SW 1271 (cell line): ENCODE measurements at places on chromosomes 3 and 15.

DNA sequence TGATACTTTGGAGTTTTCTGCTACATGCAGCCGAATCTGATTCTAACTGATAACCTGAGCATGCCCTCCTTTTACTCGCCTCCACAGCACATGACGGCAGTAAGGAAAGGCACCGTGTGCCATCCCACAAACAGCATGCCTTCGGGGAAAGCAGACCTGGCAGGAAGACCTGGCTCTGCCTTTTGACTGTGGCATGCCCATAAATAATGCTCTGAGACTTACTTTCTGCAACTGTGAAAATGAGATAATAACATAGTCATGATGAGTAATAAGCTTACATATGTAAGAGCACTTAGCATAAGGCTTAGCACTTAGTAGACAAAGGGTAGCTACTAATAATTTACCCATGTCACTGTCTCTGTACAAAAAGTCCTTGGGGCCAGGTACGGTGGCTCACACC is 32.9 kb downstream of the MTHFS start:
- DNase-seq = no peak

- no peak for DNase-seq
Measured at GRCh38 chr3:13124631-13125030, 51.4 kb upstream of the IQSEC1 start.

DNA sequence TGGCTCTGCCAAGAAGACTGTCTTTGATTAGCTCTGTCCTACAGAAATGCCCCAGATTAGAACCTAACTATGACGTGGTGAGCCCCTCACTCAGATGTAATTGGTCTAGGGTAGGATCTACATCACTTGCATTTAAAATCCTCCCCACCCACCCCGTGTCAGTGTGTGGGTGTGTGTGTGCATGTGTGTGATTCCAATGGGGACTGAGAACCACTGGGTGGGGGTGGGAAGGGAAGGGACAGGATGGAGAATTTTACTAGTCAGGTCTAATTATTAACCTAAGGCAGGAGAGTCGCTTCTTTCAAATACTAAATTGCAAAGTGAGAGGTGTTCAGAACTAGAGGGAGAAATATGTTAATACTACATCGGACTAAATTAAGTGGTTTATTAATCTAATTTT is 91.7 kb downstream of the TBL1XR1 start:
- no peak for DNase-seq

DNA sequence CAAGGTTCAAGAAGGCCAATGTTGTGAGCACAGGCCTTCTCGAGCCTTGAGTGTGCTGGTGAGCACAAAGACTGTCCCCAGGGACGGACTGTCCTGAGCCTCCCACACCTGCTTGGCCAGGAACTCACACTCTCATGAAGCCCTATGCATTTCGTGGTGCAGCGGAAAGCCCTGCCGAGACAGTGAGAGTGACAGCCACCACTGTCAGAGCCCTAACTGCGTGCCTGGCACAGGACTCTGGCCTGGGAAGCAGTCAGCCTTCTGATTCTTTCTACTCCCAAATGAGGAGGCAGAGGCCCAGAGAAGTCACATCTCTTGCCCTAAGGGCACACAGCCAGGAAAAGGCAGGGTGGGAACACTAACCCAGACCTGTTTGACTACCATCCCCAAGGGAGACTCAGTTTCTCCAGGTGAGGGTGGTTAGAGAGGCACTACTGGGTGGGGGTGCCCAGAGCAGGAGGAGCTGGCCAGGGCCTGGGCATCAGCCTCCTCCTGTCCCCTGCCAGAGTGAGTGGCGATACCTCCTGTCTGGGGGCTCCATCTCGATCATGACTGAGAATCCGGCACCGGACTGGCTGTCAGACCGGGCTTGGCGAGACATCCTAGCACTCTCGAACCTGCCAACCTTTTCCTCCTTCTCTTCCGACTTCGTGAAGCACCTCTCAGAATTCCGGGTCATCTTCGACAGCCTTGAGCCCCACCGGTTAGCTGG is 50.8 kb downstream of the SEMA3G start:
- no peak for DNase-seq

GRCh38 chr3:159008401-159008800 is 206.5 kb downstream of the MFSD1 start:
- no peak for DNase-seq

GRCh38 chr3:188067932-188068331 is 86.0 kb upstream of the LPP start:
- DNase-seq = peak; percentile 19

- no peak for DNase-seq
Measured at GRCh38 chr15:56683908-56684307, 49.4 kb downstream of the ZNF280D start.

DNA sequence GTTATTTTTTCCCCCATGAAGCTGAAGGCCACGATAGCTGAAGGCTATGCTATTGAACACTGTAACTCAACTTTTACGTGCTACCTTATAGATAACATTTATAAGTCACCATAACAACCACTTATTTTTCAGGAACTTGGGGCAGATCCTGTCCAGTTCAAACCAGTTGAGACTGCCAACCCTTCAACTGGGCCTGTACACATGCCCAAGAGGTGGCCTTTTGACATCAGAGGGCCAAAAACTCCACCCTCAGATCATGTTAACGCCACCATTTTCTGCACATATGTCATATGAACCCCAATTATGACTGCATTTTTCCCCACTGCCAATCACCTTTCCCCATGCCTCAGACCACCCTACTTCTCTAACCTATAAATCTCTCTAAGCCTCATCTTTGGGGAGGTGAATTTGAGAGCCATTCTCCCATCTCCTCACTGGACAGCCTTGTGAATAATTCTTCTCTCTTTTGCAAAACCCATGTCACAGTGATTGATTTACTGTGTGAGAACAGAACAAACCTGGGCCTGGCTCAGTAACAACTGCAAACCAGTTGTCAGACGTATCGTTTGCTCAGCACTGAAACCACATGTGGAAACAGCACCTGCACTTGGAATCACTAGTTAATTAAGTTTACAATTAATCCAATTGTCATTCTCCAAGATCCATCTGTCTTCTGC is 42.5 kb downstream of the ZNF445 start:
- no peak for DNase-seq
